ENCODE measurements at places on chromosomes 1 and 21. TPM values are rescaled to one million over a fixed set of nuclear protein-coding genes. Genes with fewer than 3 reads are reported as not detected.

INPP5B gene
- polyA plus RNA-seq: 33.1 TPM

PADI3 gene
- 0.08 TPM for polyA plus RNA-seq

ASCL5 gene
- polyA plus RNA-seq: 0.15 TPM

HPCAL4 gene
- polyA plus RNA-seq: 0.96 TPM

GPR153 gene
- polyA plus RNA-seq: 5.8 TPM

IL6R gene
- 6.4 TPM for polyA plus RNA-seq

TMCO4 gene
- 19.4 TPM for polyA plus RNA-seq

CACNA1E gene
- 0.63 TPM for polyA plus RNA-seq

MROH7 gene
- 14.8 TPM for polyA plus RNA-seq

RUNX1 gene
- 3.0 TPM for polyA plus RNA-seq

ELK4 gene
- polyA plus RNA-seq: 26.8 TPM

THEM5 gene
- polyA plus RNA-seq: 0.52 TPM

RAB42 gene
- polyA plus RNA-seq: 2.0 TPM

PPIAL4G gene
- 0.13 TPM for polyA plus RNA-seq

ZMYND12 gene
- 5.1 TPM for polyA plus RNA-seq

OR2M3 gene
- polyA plus RNA-seq: 0.08 TPM

ADAM30 gene
- not detected for polyA plus RNA-seq

SLC35F3 gene
- polyA plus RNA-seq: 0.55 TPM

AMY1C gene
- polyA plus RNA-seq: not detected

LCE1C gene
- polyA plus RNA-seq: not detected

DAB1 gene
- 9.1 TPM for polyA plus RNA-seq

SERPINC1 gene
- polyA plus RNA-seq: 0.28 TPM

MAP10 gene
- polyA plus RNA-seq: 6.8 TPM

FAM163A gene
- polyA plus RNA-seq: 0.57 TPM

LRRC8B gene
- 11.7 TPM for polyA plus RNA-seq

LCA5L gene
- polyA plus RNA-seq: 7.0 TPM

OBSCN gene
- 40.0 TPM for polyA plus RNA-seq

PLEKHN1 gene
- 0.20 TPM for polyA plus RNA-seq

CFHR2 gene
- not detected for polyA plus RNA-seq

TCHHL1 gene
- not detected for polyA plus RNA-seq

TSEN15 gene
- polyA plus RNA-seq: 49.3 TPM

ADAMTS5 gene
- 23.3 TPM for polyA plus RNA-seq

Data from left kidney (tissue), 8 donors.